Cardiac muscle cell (in vitro differentiated cells and primary cell): ENCODE measurements at places on chromosomes 16 and 17. TPM values are rescaled to one million over a fixed set of nuclear protein-coding genes. Genes with fewer than 3 reads are reported as not detected.

The ITGAL gene
- not detected in 2 replicates for total RNA-seq

The TMEM170A gene
- 14.5 and 29.0 TPM in 2 replicates for total RNA-seq

The MT1A gene
- not detected in 2 replicates for total RNA-seq

The ADAMTS18 gene
- 0.06 and 0.67 TPM in 2 replicates for total RNA-seq

The KRTAP4-6 gene
- not detected in 2 replicates for total RNA-seq

The VAT1L gene
- 1.5 and 2.4 TPM in 2 replicates for total RNA-seq

The RAB11FIP4 gene
- total RNA-seq = 23.1 and 23.4 TPM in 2 replicates

The DLX4 gene
- total RNA-seq = 0.53 and 0.60 TPM in 2 replicates

The MARCHF10 gene
- 0.77 and 2.1 TPM in 2 replicates for total RNA-seq

The UMOD gene
- not detected in 2 replicates for total RNA-seq

The STH gene
- total RNA-seq = not detected in 2 replicates

The HOXB8 gene
- total RNA-seq = not detected in 2 replicates

The OR4D1 gene
- 0.04 TPM in 1 of 2 replicates, not detected in the other for total RNA-seq

The GPRC5C gene
- 114 and 125 TPM in 2 replicates for total RNA-seq

The FBXW10 gene
- 0.04 and 0.12 TPM in 2 replicates for total RNA-seq

The APOH gene
- not detected in 2 replicates for total RNA-seq

The KRT33B gene
- not detected in 2 replicates for total RNA-seq

The MED9 gene
- total RNA-seq = 34.0 and 38.2 TPM in 2 replicates
